B cell (primary cell): ENCODE measurements at places on chromosomes 3 and 15. TPM values are rescaled to one million over a fixed set of nuclear protein-coding genes. Genes with fewer than 3 reads are reported as not detected.

ADPGK gene
- total RNA-seq: 128 and 135 TPM in 2 replicates

CADPS gene
- total RNA-seq: 0.22 and 0.36 TPM in 2 replicates

NLGN1 gene
- not detected in 2 replicates for total RNA-seq

ADAMTSL3 gene
- total RNA-seq: not detected in 2 replicates

SUCNR1 gene
- total RNA-seq: not detected in 2 replicates

MUSTN1 gene
- 0.79 and 5.1 TPM in 2 replicates for total RNA-seq

CFAP20DC gene
- total RNA-seq: 0.83 and 1.2 TPM in 2 replicates

CXCR6 gene
- not detected in 2 replicates for total RNA-seq
